H9 (cell line): ENCODE measurements at places on chromosomes 1 and 21.
A peak's percentile ranks its signal among the peaks of the same experiment; 100 is the strongest.

DNA sequence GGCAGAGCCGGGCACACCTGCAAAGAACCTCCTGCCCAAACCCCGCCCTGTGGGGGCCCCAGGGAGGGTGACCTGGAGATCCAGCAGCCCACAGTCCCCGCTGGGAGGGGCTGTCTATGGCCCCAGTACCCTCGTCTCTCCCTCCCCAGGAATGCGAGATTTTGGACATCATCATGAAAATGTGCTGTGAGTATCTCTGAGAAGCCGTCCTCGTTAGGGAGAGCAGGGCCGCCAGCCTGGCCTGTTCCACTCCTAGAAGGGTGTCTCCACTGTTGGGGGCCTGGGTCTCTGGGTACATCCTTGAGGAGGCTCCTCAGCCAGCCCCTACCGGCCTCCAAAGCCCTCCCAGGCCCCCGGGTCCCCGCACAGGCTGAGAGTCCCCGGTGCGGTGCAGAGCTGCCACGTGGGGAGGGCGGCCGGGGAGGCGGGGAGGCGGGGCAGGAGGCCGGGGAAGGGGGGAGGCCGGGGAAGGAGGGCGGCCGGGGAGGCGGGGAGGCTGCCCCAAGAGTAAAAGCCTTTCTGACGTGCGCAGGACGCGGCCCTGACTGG, 18.7 kb downstream of the COL6A1 start:
- peak; percentile 23 for DNase-seq

- DNase-seq = no peak
Observed at GRCh38 chr1:186611156-186611555, 69.1 kb downstream of the PTGS2 start.

- no peak for DNase-seq
Observed at GRCh38 chr21:20486303-20486702, 511.9 kb upstream of the NCAM2 start.

- peak; percentile 63 for DNase-seq
Observed at GRCh38 chr1:3069491-3070308, 697 bp downstream of the PRDM16 start.

DNA sequence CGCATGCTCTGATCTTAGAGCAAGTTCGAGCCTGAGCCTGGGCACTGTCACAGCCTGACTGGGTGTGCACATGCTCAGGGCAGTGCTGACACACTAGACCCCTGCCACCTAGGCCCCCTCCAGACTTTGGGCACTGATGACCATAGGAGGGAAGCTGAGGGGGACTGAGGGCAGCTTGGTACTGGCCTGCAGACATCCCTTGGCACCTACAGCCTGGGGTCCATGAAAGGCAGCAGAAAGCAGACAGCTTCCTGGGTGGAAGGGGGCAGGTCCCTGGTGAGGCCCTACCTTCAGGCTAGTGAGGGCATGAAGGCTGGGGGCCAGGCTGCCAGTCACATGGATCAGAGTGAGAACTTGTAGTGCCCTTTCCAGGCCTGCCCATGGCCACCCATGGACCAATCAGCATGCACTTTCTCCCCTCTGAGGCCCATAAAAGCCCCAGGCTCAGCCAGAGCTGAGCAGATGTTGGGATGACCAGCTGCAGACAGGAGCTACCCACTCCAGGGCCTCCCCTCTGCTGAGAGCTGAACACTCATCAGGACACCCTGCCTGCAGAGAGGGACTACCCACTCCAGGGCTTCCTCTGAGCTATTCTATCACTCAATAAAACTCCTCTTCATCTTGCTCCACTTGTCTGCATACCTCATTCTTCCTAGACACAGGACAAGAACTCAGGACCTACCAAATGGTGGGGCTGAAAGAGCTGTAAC, 680.8 kb downstream of the MATN1 start:
- peak; percentile 10 for DNase-seq

GRCh38 chr1:207223162-207223561, 98.3 kb upstream of the CD55 start:
- no peak for DNase-seq

GRCh38 chr21:39033878-39034589, 149.2 kb downstream of the PSMG1 start:
- no peak for DNase-seq

DNA sequence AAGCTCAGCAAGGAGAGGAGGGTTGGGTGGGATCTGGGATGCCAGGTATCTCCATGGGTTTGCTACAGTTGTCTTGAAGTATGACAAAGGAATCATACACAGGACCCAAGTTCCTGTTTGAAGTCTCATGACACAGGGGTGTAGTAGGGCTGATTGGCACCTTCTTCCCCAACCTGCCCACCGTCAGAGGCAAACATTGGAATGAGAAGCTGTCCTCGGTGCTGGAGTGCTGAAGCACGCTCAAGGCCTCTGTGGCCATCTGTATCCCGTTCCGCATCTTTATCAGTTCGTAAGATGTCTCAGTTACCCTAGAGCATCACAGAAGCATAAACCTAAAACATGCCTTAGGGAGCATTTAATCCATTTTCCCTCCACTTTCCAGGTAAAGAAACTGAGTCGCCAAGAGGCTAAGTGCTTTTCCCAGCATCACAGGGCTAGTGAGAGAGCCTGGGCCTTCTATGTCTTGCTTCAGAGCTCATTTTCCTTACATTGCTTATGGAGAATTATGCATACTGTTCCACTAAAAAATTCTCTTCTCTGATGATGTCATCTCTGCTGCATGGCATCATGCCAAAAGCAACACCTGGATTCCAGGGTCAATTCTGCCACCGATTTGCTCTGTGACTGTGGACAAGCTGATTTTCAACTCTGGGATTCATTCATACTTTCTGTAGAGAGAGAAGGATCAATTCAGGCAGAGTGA, 34.2 kb downstream of the VWA5B1 start:
- no peak for DNase-seq

GRCh38 chr1:179231923-179232322, 2.4 kb upstream of the ABL2 start:
- DNase-seq = no peak

GRCh38 chr1:232292818-232293217, 337.1 kb downstream of the SIPA1L2 start:
- no peak for DNase-seq

GRCh38 chr1:45097944-45098343, 85.9 kb downstream of the UROD start:
- no peak for DNase-seq

GRCh38 chr21:38661197-38661871, 144.4 kb upstream of the ETS2 start:
- DNase-seq = peak; percentile 40

- DNase-seq = no peak
Observed at GRCh38 chr1:27136236-27136551, 18.7 kb downstream of the SLC9A1 start.

- DNase-seq = no peak
Observed at GRCh38 chr1:190001187-190001586, 476.5 kb downstream of the BRINP3 start.

DNA sequence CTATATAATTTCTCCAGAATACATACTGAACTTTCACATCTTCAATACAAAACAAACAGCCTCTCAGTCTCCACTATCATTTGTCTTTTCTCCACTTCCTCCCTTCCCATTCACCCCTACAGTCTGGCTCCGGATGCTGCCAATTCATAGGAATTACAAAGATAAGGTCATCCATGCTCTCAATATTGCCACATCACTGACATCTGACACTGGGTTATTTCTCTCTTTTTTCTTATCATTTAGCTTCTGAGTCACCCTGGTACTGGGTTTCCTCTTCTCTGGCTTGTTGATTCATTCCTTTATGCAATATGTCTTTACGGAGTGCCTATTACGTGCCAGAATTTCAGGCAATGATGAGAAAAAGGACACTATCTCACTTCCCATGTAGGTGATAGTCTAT, 3.1 kb upstream of the SH3BP5L start:
- no peak for DNase-seq

DNA sequence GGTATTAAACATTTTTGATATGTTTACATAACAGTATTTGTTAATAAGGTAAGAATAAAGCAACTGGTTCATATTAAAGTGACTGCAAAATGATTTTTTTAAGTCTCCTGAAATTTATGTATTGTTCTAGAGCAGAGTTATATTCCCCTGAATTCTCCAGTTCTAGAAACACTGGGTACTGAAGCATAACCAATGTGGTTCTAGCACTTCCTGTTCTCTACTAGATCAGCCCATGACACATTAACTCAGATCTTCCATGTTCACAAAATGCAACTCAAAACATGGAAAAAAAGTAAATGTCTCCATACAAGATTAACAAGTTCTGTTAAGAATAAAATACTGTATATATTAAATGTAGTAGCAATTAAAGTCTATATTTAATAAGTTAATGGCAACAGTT, 3.9 kb downstream of the NEGR1 start:
- DNase-seq = no peak

- no peak for DNase-seq
Observed at GRCh38 chr21:35683664-35684304, 376.5 kb downstream of the SETD4 start.

GRCh38 chr1:19028546-19029129, 72.2 kb upstream of the IFFO2 start:
- DNase-seq = no peak

DNA sequence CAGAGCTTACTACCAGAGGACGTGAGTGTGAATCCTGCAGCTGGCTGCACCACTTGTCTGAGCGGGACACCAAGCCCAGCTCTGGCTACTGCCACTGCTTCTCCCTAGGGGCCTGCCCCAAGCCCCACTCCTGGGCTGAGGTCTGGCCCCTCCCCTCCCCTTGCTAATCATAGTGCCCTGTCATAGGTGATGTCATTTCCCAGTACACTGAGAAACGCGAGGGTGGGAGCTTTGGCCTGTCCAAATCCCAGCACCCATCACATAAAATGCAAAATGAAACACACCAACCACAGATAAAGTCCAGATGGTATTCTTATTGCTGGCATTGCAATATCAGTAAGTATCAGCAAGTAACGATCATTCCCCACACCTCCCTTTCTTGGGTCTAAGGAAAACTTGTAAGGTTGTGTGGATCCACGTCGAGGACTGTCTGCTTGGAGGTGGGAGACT, 77.7 kb downstream of the TOMM20 start:
- peak; percentile 54 for DNase-seq

GRCh38 chr1:204114606-204115005, 37.2 kb downstream of the ETNK2 start:
- no peak for DNase-seq

DNA sequence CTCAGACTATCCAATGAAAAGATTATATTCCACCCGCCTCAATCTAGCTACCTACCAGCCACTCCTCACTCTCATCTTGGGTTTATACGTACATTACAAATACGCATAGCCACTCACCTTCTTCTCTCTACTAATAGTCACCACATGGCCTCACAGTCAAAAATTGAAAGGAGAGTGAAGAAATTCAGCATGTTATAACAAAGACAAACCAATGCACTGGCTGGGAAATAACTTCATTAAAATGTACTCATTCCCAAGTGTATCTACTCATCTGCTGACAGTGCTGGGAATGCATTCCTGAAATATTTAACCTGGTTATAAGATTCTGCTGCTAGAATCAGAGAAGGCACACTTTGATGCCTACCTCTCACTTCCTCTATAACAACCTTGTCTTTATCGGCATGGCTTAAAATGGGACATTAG, 6.5 kb downstream of the ZNF644 start:
- no peak for DNase-seq

DNA sequence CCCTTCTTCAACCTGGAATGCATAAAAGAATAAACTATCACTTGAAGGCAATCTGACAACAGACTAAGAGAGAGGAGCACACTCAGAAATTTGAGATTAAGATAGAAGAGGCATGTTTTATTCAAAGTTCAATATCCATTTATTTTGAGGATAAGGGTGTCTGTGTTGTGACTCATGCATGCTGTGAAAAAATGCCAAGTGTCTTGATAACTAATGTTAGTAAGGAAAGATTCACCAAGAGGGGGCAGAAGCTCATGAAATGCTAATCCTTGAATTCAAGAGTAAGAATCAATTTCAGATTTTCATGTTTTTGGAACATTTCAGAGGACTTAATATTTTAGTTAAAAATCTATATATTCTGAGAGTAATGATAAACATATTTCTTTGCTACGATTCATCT, 94.0 kb downstream of the IFI44 start:
- DNase-seq = no peak

DNA sequence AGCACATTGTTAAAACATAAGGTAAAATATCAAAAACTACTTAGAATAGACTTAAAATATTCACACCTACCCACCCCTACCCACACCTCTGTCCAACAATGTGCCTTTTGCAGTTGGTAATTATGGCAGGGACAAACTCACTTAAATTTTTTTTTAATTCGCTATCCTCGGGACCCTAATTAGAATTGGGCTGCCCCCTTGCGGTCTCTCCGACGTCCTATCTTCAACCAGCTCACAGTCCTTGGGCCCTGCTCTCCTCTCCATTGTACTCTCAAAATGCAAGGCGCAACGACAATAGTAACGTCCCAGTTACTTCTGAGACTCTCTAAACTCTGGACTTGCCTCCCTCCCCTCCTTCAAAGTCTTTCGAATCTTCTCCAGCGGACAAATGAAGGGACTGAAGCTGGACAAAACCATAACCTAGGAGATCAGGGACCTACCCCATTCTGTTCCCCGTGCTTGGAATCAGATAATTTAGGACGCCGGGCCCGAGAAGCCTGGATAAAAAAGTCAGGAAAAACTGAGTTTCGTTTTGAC, 1.1 kb upstream of the CIART start:
- DNase-seq = peak; percentile 72

DNA sequence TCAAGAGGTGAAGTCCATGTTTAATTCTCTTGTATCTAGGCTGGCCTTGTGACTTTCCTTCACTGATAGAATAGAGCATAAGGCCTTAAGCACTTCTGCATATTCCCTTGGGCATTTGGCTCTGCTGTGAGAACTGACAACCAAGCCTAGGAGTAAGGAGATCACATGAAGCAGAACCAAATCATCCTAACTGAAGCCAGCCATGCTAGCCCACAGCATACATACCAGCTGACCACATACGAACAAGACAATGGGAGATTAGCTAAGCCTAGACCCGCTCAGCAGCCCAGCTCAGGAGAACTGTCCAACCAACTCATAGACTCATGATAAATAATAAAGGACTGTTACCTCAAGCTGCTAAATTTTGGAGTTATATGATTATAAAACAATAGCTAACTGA, 114.6 kb upstream of the NEK7 start:
- no peak for DNase-seq

DNA sequence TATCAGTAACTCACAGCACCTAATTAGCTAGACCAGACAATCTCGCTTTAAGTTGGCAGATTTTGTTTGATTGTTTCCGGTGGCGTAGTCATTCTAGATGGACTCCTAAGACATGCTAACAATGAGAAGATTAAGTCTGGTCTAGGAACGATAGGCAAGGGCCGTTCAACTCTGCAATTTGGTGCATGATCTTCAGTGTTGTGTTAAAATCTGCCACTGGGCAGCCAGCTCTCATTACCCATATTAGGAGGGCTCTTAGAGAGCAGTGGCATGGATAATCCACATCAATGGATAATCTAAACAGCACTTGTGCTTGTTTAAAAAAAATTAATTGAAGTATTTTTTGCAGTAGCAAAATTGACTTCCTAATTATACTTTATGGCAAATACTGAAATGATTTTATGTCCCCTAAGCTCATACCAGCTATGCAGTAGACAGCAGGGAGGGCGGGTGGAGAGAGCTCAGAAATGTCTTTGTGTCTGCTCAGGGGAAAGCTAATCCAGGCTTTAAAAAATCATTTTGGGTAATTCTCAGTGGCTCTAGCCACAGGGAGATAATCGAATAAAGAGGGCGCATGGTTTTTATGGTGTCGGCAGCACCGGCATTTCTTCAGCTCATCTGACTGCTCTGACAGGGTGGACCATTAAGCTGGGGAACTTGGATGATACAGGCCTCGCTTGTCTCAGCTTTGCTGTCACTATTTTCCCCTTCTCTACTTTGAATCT, 48.5 kb upstream of the IKBKE start:
- DNase-seq = no peak
